ENCODE measurements at places on chromosomes 3 and 15.

DNA sequence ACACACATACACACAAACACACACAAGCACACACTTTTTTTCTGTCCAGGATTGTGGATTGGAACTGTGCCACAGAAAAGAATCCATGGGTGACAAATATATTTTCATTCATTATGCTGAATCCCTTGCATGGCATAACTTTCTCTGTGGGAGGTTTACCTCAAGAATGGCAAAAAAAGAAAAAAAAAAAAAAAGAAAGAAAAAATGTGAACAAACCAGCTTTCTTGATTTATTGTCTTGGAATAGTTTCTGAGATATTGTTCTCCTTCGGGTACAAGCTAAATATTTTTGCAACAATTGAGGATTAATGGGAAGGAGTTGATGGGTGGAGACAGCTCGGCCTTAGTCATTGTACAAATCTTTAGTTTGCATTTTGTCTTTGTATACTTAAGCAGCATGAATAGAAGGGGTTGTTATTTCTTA, 153.1 kb downstream of the GMNC start:
- DNase-seq: peak; percentile 48

- no peak for DNase-seq
Measured at GRCh38 chr3:45003859-45004258, 22.2 kb upstream of the CLEC3B start.

GRCh38 chr15:39501366-39502081, 79.4 kb upstream of the THBS1 start:
- DNase-seq: no peak

- no peak for DNase-seq
Measured at GRCh38 chr3:40237889-40238571, 71.5 kb upstream of the EIF1B start.

- DNase-seq: no peak
Measured at GRCh38 chr3:125462722-125463299, 57.2 kb downstream of the SNX4 start.

DNA sequence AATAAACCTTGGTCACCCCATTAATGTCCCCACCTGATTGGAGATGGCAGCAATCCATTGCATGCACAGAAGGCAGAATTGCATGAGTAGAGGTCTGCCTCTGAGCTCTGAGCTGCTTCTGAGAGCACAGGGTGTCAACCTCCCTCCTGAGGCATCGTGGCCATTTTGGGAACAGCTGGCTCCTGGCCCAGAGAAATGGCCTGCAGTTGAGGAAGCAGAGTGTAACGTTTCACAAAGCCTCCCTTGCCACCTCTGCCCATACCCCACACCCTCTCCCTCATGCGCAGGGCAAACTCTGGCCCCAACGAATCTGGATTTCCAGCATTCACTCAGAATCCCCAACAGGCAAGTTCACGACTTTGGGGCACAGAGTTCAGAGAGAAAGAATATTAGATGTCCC, 198.9 kb downstream of the ADAMTS9 start:
- no peak for DNase-seq

DNA sequence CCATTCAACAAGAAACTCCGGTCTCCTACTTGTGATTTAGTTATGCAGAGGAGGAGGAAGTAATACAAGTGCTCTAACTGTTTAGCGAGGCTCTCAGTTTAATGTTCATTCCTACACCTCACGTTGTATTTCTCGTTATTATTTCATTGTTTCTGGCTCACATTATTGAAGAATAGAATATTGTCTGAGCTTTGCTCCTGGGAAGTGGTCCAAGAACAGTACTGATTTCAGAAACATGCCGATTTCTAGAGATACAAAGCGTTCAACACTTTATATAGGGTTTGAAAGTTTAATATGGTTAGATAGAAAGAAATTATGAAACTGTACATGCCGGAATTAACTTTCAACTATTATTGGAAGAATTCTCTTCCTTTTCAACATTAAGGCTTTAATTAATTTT, 1145.5 kb downstream of the TBL1XR1 start:
- no peak for DNase-seq

DNA sequence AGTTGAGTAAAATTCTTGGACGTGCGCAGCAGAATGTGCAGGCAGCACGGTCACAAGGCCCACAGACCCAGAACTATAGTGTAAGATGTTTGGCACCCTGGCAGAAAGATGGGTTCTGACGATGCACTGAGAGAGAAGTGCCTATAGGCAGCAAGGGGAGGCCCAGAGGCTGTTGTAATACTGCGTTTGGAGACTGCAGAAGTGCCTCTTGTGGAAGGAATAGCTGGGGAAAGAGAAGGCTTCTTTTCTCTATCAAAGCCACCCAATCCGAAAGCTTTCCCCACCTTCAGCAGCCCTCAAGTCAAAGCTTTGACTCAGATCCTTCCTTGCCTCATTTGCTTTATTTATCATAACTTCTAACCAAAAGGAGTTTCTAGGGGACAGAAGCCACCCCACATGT, 5.2 kb upstream of the SIN3A start:
- DNase-seq: no peak

GRCh38 chr15:45555934-45556608, 31.1 kb upstream of the BLOC1S6 start:
- no peak for DNase-seq

- DNase-seq: peak; percentile 53
Measured at GRCh38 chr15:100918690-100919480, at the start of gene LRRK1. Gene LRRK1, plus strand, starts transcription at chr15:100919357. Its CDS starts 5,276 bp downstream, at chr15:100924633.

DNA sequence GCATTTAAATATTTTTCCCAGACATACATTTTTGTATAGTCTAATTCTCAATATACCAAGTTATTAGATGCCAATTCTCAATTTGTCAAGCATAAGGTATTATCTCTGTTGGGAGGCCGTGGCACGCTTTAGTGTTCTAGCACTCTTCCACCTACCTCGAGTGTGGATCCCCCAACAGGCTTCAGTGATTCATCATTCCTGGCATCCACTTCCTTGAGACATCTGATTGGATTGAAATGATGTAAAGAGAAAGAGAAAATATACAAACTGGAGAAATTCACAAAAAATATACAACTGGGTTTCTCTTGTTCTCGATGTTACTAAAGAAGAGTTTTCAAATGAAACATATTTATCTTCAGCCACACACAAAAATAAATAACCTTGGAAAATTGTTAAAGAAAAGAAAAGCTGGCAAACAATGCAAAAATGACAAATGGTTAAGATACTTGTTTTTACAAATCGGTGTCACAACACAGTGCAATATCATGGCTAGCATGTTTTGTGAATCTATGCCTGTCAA, 218.0 kb upstream of the CDIN1 start:
- DNase-seq: peak; percentile 74

DNA sequence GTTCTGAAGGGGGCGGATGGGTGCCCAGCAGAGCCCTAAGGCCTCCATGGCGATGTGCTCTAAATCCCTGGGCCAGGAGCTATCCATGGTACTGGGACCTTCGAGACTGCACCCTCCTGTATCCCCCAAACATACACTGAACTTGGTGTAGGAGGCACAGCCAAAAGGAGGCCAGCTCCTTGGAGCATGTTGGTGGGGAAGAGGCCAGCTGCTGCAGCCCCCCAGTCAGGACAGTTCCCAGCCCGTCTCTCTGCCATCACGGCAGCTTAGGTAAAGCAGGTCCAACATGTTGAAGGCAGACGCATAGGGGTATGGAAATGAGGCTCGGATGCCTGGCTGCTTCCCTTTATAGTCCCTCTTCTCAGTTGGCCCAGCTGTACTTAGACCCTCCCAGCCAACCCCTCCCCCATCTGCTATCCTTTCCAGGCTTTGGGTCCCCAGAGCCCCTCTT, 1.8 kb downstream of the CAMKV start:
- DNase-seq: peak; percentile 31

DNA sequence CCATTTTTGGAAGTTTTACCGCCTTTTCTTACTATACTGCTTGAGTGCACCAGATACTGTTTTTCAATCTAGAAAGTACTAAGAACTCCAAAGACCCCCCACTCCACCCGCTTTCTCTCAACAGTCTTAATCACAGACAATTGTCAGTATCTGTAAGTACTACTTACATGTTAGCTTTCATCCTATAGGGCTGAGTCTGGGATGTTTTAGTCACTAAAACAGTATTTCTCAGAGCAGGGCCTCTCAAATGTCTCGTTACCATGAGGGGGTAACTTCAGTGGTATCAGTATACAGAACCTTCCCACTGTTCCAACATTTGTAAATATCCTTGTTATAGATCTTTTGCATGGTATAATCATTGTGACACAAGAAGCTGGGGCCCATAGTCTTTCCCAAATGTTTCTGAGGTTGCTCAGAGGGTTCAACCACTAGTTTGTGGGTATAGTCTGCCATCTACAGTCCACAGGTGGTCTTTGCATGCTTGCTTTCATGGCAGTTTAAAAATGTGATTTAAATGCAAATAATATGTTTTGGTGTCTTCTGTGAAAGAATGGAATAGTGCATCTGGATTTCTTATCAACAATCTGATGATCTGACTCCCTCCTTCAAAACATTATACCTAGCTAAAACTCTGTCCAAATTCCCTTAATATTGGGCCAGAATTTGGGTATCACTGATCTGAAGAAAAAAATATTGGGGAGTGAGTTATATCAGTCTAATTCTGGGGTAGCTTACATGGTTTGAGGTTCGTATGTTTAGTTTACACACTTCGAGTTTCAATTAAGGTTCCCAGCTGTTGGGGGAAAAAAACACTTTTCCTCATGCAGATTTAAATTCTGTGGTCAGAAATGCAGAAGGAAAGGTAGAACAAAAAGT, 18.0 kb upstream of the DNAJC13 start:
- peak; percentile 56 for DNase-seq

GRCh38 chr15:81337241-81337640, 13.3 kb upstream of the STARD5 start:
- DNase-seq: no peak

- DNase-seq: no peak
Measured at GRCh38 chr15:89777782-89778380, 1.7 kb downstream of the MESP2 start.

DNA sequence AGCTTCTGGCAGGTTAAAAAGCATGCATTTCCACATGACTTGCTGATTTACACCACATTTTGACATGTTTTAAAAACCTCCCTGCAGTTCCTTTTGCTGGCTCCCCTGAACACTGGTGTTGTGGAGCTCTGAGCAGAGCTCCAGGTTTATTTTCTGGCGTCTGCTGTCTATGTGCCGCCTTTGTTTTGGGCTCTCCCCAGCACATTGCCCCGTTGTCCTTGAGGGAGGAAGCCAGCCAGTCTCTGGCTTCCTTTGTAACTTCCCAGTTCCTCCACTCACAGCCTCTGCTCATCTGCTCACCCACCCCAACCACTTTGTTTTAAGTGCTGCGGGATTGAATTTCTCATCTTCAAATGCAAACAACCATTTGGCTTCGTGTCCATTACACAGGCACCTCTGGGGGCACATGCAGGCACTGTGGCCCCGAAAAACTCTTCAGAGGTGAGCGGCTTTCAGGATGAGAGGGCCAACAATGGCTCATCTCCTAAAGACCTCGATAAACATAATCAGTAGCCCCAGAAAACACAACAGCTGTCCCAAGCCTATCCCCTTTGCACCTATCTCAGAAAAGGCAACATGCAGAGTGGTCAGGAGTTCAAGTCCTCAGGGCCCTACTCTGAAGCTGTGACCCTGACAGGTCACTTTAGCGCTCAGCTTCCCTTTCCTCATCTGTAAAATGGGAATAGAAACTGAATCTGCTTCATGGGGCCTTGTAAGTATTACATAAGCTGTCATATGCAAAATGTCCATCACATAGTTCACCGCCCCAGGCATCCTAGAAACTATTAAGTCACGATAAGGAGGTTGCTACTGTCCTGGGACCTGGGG, 1.3 kb upstream of the MEF2A start:
- DNase-seq: no peak

DNA sequence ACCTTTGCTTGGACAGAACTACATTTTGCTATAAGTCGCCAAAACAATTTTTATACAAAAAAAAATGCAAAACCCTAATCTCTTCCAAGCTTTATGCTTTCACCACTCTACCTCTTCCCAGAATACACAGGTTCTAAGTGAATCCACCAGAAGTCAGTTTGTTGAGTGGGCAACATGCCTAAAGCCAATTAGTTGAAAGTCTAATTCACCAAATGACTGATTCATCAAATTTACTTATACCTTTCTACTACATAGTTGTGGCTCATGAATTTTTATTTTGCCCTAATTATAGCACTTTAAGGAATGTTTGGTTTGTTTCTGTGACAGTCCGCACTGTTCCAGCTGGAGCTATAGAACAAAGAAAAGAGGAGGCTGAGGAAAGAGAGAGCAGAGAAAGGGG, 265.9 kb upstream of the TGFBR2 start:
- DNase-seq: peak; percentile 31

DNA sequence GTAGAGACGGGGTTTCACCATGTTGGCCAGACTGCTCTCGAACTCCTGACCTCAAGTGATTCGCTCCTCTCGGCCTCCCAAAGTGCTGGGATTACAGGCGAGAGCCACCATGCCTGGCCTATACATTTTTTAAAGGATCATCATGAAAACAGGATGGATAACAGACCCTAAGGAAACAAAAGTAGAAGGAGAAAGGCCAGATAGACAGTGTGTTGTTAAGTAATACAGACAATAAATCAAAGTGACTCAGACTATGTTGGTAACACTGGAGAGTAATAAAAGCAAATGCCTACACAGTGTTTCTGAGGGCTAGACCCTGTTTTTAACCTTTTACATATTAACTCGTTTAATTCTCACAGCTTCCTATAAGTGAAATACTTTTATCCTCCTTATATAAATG, 133.8 kb upstream of the MCTP2 start:
- DNase-seq: peak; percentile 89

GRCh38 chr3:192916371-192917027, 1.2 kb downstream of the MB21D2 start:
- DNase-seq: peak; percentile 33

DNA sequence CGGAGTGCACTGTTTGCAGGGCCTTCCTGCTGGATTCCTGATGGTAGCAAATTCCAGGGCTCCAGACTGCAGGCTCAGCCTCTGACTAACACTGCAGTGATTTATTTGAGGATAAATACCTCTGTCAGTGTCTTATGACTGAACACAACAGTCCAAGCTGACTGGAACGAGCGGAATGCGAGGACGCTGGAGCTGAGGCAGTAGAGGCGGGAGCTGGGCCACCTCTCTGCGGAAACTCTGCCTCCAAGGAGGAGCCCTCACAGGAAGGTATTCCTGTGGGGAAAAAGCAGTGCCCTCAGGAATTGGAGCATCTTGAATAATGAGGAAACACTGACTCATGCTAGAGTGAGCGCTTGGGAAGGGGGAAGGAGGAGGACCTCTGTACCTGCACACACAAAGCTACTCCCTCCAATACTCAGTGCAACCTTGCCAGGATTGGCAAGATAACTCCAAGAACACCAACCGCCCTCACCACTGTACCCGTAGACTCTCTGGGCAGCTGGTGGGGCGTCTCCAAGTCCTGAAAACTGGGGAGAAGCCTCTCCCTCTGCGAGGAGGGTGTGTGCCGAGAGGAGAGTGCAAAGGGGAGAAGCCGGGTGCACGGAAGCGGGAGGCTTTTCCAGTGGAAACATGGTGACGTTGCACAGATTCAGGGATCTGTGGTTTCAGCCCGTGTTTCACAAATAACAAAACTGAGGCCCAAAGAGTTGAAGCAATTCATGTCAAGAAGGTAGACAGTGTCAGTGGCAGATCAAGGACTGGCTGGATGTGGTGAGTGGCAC, 43.0 kb downstream of the VGLL4 start:
- peak; percentile 100 for DNase-seq

GRCh38 chr15:90907051-90907660, 4.1 kb downstream of the MAN2A2 start:
- no peak for DNase-seq

Measured in fibroblast of skin of right quadriceps (primary cell).